ENCODE measurements at places on chromosomes 1 and 21.
A peak's percentile ranks its signal among the peaks of the same experiment; 100 is the strongest.

DNA sequence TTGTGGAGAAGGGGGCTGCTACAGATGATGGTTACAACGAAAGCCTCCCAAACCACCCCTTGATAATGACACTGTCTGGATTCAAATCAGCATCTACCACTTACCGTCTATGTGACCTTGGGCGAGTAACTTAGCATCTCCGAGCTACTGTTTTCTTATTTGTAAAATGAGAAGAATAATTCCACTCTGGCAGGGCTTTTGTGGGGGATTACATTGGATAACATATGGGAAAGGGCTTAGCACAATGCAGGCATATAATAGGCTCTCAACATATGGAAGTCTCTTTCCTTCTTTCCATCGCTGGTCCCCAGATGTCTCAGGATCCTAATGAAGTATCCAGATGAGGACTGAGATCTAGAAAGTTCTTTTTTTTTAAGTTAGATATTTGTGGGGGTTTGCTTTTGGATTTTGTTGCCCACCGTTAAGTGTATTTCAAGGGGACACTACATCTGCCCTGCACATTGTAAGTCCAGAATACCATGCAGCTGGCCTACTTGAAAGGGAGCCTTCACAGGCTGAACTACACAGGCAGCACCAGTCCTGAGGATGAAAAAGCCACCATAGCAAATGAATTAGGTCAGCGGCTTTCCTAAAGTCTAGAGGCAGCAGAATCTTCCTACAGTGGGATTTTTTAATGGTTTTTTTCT, 172.2 kb upstream of the IRF2BP2 start:
- DNase-seq: no peak

GRCh38 chr1:11654137-11654938, at the start of the genes FBXO2 and FBXO44:
Gene FBXO2, minus strand, starts transcription at chr1:11654429. Its CDS starts 89 bp downstream, at chr1:11654340.
Gene FBXO44, plus strand, starts transcription at chr1:11654877. Its CDS starts 959 bp downstream, at chr1:11655836.
- no peak for DNase-seq

DNA sequence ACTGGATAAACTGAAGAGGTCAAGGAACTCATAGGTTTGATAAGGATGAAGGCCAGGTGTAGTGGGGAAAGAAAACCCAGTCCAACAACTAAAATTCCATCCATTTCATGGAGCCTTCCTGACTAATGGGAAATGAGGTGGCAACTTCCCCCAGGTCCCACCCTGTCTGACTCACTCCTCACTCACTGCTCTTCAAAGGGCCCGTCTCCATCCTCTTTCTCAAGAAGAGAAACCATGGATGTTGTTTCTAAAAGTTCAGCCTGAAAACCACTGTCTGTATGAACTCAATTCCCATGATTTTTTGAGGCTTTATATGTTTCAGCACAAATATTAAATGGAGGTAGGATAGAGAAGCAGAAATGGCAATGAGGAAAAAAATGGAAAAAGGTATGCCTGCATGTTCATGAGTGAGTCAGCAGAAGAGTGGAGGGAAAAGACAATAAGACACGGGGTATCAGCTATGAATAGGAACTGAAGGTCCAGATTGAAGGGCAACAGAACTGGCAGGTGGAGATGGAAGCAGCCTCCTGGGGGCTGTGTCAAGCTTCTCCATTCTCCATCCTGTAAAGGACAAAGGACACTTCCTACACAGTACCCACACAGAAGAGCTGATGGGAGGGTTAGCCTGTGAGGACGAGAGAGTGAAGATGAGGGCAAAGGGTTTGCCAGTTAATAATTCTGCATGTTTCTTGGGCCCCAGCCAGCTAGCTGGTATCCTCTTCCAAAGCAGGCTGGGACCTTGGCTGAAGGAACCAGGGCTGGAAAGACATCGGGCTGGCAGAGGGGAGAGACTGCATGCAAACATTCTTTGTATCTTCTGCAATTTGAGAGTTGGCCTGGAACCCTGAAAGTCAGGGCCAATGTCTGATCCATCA, 5.5 kb upstream of the ELOVL1 start:
- DNase-seq: peak; percentile 36

- no peak for DNase-seq
These were observed 68.8 kb downstream of the RIPK4 start for GRCh38 chr21:41698071-41698470.

DNA sequence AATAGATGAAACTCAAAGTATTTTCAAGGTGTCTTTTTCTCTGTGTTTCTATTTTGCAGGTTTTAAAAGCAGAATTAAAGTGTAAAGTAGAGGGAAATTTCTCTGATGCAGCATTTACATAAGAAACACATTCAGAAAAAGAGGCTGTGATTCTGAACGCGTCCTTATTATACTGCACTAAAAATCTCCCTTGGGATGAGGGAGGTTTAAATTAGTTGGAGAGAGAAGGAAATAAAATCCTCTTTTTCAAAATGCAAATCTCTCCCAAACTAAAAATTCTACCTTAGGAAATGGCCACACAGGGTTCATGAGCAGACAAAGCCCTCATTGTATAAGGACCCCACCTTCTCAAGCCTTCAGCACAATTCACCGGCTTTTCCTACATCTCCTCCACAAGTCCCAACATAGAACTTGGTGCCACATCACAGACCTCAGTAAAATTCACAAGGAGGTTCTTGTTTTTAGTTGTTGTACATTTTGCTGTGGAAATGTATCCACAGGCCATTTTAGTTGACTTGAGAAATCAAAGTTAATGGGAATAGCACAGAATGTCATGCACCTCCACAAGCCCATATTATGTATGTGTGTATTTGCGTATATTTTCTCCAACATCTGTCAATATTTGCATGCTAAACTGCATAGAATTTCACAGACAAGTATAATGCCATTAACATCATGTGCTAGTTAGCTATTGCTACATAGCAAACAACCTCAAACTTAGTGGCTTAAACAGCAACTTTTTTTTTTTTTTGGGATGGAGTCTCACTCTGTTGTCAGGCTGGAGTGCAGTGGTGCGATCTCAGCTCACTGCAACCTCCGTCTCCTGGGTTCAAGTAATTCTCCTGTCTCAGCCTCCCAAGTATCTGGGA, 59.8 kb downstream of the MAB21L3 start:
- no peak for DNase-seq

- no peak for DNase-seq
These were observed 65.7 kb upstream of the LRRC53 start for GRCh38 chr1:74578101-74578500.

- DNase-seq: peak; percentile 35
These were observed 9.4 kb downstream of the ST3GAL3 start for GRCh38 chr1:43716559-43717281.

- DNase-seq: peak; percentile 60
These were observed 236.2 kb downstream of the NFIA start for GRCh38 chr1:61318319-61319125.

DNA sequence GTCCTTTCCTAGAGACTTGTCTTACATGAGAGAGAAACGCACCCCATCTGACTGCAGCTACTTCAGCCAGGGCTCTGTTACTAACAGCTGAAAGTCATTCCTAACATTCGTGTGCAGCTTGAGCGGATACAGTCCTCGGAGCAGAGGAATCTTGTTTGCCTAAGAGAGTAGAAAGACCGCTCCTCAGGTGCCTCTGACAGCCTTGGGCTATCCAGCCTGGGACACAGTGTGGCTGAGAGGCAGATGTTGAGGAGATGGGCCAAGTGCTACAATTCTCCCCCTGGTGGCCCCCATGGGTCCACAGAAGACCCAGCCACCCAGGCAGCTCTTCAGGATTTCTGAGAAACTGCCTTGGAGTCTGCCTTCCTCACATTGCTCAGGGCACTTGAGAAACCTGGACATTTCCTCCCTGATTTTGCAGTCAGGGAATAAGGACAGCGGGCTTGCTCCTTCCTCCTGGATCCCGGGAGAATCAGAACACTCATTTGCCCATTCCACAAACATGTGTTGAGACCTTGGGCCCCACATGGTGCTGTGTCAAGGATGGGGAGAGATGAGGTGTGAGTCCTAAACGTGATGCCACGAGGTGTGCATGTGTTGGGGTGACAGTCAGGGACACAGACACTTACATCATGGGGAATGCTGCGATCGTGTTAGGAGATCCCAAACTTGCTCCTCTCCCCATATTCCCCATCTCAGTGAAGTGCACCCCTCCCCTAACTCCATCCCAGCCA, 13.1 kb downstream of the TRIM62 start:
- no peak for DNase-seq

Measured in AG09319 (cell line).